ENCODE measurements at places on chromosomes 11 and 22. TPM values are rescaled to one million over a fixed set of nuclear protein-coding genes. Genes with fewer than 3 reads are reported as not detected.

Gene LUZP2
- total RNA-seq = not detected

Gene PLEKHB1
- total RNA-seq = 0.85 TPM

Gene LAYN
- total RNA-seq = 4.9 TPM

Gene OR56A1
- not detected for total RNA-seq

Gene OR8U1
- not detected for total RNA-seq

Gene PNPLA5
- 0.07 TPM for total RNA-seq
